Activated naive CD8-positive, alpha-beta T cell treated with anti-CD3 and anti-CD28 coated beads, Interleukin-2, amount 10 ng/mL, durations not matched to agents 7 days and 5 days (primary cell): ENCODE measurements at places on chromosomes 4 and X. TPM values are rescaled to one million over a fixed set of nuclear protein-coding genes. Genes with fewer than 3 reads are reported as not detected.

ESX1 gene
- total RNA-seq, result not detected

PRRG3 gene
- total RNA-seq, result not detected

IGFBP7 gene
- total RNA-seq, result not detected

MXRA5 gene
- not detected for total RNA-seq

GABRQ gene
- not detected for total RNA-seq

TIGD2 gene
- total RNA-seq, result 5.3 TPM

PFKFB1 gene
- 0.65 TPM for total RNA-seq

HTR2C gene
- not detected for total RNA-seq

TSPAN6 gene
- total RNA-seq, result 0.17 TPM
